ENCODE measurements at places on chromosomes 7 and 10.
A peak's percentile ranks its signal among the peaks of the same experiment; 100 is the strongest.

DNA sequence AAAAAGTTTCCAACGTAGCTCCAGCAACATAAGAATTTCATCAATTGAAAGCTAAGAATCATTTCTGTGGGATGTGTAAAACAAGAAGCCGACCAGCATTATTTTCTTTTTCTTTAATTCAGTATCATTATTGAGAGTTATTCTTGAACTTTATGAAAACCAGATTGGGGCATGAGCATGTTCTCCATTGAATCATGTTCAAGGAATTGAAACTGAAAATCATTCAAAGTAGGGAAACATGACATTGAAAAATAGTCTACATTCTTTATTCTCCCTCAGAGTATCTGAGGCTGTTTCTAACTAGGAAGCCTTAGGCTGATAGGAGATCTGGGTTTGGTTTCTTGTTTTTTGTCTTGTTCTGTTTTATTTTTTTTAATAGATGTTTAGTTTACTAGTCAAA is 253.7 kb downstream of the DYNC1I1 start:
- DNase-seq: no peak

- no peak for DNase-seq
Measured at GRCh38 chr10:116710076-116710475, 32.3 kb downstream of the HSPA12A start.

DNA sequence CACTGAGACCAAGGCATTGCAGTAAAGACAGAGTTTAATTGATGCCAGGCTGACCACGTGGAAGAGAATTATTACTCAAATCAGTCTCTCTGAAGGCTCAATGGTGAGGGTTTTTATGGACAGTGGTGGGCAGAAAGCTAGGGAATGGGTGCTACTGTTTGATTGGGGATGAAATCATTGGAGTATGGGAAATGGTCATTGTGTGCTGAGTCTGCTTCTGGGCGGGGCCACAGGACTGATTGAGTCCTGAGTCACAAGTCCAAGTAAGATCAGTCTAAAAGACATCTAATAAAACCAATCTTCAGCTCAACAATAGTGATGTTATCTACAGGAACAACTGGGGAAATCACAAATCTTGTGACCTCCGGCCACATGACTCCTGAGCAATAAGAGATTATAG is 868.4 kb downstream of the SORCS3 start:
- DNase-seq: no peak

DNA sequence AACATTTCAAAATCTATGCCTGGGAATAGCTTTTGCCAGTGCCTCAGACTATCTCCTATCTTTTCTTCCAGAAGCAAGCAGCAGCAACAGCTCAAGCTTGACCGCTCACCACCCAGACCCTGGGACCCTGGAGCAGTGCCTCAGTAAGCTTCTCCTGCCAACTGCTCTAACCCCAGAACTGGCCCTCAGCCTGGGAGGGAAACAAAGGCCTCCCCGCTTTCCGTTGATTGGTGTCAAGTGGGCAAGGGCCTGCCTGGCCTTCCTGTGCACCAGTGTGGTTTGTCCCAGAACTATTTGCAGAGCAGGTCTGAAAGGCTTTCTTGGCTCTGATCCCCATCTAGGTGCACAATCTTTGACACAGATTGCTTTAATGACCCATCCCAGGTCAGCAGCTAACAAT is 3.3 kb upstream of the ATP6V0A4 start:
- no peak for DNase-seq

- no peak for DNase-seq
Measured at GRCh38 chr7:77531038-77531437, 6.1 kb upstream of the PTPN12 start.

DNA sequence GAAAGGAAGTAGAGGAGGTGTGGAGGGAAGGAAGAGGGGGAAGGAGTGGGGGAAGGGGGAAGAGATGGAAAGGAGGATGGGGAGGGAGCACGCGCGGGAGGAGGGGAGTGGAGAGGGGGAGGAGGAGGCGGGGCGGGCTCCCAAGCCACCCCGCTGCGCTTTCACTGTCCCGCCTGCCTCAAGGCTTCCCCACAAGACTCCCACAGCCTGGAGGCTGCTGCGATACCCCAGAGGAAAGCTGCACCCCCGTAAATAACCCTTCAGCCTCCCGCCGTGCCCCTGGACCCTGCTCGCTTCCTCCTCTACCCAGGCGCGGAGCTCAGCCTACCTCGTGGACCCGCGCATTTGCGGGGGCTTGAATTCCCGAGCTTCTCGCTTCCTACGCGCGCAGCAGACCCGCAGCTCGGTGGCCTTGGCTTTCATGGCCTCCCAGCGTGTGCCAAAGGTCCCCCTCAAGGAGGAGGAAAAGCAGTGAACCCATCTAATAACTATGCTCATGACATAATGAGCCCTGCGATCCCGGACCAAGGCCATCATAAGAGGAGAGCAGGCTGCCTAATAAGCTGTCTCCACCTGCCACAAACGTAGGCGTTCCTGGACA is at the start of gene C10orf67:
Gene C10orf67 (minus strand): TSS at position 557 of the 601 bp plus-strand sequence. CDS start 23 bp downstream, at position 534.
- DNase-seq: peak; percentile 9

DNA sequence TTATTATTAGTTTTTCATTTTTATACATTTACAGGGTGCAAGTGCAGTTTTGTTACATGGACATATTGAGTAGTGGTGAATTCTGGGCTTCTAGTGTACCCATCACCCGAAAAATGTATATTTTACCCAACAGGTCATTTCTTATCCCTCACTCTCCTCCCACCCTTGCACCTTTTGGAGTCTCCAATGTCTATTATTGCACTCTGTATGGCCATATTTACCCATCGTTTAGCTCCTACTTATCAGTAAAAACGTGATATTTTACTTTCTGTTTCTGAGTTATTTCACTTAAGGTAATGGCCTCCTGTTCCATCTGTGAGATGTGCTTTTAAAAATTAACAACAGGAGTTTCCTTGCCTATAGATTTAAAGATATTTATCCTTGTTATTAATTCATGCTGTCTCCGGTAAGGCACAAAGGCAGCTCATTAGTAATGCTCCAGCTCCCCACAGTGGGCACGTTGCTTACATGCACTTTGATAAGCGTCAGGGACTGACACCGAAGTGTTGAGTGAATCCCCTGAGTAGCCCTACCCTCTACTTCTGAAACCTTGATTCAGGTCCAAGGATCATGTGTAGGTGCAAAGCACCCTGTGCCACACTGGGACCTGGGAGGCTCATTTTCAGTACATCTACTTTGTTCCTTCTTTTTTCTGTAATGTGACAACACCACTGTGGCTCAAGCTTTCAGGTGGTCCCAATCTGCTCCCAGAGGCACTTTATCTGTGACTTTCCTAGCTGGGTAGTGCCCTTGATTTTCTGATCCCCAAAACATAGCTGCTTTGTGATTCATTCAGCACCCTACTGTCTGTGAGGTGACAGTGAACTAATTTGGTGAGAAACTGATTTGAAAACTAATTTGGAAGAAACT is 27.3 kb downstream of the HYAL4 start:
- DNase-seq: no peak

- no peak for DNase-seq
Measured at GRCh38 chr7:100247152-100247757, 27.5 kb downstream of the PVRIG start.

DNA sequence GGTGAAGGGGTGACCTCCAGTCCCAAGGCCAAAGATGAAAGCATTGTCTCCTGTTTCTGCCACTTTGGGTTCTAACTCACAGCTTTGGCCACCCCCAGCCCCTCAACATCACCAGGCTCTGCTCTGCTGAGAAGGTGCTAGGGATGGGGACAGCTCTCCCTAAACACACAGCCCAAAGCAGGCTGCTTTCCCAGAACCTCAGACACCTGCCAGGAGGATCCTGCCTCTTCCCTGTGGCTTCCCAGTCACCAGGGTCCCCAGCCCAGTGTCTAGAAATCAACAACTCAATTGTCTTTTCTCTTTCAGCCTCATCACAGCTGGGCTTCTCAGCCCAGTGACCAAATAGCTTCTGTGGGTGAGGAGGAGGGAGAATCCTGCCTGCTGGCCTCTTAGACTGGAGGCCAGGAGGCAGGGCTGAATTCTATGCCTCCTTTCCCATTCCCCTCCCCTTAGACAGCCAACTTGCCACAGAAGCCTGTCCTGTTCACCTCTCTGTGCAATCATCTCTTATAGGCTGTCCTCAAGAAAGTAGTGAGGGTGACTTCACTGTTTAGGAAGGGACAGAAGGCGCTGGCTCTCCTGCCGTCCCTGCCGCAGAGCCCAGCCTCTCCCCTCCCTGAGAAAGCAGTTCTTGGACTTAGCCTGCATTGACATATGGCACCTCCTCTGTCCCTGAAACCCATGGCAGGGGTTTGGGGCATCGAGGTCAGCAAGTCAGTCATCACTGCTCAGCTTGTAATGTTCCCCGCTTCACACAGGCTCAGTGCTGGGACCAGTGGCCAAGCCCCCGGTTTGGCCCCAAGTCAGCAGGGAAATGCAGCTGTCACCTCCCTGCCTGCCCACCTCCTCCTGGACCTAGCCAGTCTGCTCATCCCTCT is 3.7 kb downstream of the FGF8 start:
- DNase-seq: no peak

GRCh38 chr10:14574291-14574690 is 200.4 kb downstream of the FAM107B start:
- DNase-seq: no peak

GRCh38 chr7:134693256-134693655 is 46.6 kb downstream of the BPGM start:
- DNase-seq: no peak

GRCh38 chr10:68666280-68666760 is 54.7 kb upstream of the CCAR1 start:
- DNase-seq: no peak

- DNase-seq: no peak
Measured at GRCh38 chr10:118405928-118406327, 63.8 kb upstream of the FAM204A start.

GRCh38 chr10:97078261-97078937 is 107.4 kb downstream of the SLIT1 start:
- DNase-seq: no peak

DNA sequence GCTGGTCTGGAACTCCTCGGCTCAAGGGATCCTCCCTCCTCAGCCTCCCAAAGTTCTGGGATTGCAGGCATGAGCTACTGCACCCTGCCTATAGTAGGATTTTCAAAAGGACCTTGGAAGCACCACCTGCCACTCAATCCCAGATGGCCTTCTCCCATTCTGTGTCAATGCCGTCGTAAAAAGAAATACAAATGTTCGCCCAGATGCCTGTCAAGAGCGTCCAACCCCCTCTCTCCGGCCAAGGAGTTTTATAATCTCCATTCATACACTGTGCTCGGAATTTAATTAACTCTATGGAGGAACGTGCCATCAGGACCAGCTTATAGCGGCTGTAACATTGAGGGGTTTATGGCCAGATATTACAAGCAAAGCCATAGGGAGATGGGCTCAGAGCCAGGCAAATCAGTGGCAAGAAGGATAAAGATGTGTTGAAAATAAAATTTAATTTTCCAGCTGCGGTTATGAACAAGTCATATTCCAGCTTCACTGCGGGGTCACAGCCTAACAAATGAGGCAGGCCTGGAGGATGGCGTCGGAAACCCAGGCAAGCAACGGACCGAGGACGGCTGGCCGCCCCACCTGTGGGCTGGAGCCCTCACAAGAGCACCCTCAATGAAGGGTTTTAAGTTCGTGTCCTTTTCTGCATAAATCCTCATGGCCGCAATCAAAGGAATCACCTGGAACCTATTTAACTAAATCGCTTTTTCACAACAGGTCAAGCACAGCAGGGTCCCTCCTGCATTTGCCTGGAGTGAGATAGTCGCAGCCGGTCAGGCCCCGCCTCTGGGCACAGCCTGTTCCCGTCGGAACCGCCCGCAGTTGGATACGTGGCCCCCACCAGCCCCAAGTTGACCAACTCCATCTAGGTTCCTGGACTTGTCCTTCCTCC is 374.5 kb upstream of the FOXK1 start:
- no peak for DNase-seq

GRCh38 chr10:79323602-79324001 is 23.7 kb upstream of the PPIF start:
- no peak for DNase-seq

- no peak for DNase-seq
Measured at GRCh38 chr10:133342942-133343341, 4.2 kb upstream of the PRAP1 start.

All from dorsolateral prefrontal cortex (tissue), 122 donors.